Activated T-helper 1 cell treated with anti-CD3 and anti-CD28 coated beads, Interleukin-2, amount 50 U/mL, for 16 hours (primary cell): ENCODE measurements at places on chromosomes 6 and 20.

DNA sequence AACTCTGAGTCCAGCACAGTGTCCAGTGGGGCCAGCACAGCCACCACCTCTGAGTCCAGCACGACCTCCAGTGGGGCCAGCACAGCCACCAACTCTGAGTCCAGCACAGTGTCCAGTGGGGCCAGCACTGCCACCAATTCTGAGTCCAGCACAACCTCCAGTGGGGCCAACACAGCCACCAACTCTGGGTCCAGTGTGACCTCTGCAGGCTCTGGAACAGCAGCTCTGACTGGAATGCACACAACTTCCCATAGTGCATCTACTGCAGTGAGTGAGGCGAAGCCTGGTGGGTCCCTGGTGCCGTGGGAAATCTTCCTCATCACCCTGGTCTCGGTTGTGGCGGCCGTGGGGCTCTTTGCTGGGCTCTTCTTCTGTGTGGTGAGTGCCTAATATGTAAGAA, 3.8 kb downstream of the MUC21 start:
- no peak for DNase-seq

DNA sequence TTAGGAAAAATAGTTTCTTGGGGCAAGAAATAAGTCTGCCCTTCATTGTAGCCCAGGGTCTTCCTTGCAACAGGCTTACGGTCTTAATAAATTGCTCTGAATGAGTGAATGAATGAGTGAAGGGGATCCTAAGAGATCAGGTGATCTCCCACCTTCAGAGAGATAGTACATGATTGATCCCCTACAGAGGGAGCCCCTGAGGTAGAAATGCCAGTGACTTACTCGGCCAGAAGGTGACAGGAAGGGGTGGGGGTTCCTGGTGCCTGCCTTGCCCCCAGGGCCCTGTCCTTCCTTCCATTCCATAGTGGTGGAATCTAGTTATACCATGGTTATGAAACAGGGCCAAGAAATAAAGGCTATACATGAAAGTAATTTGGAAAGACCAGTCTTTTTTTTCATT, 215.3 kb upstream of the SSTR4 start:
- no peak for DNase-seq

- DNase-seq = no peak
Measured at GRCh38 chr6:133983099-133983939, 30.3 kb downstream of the TBPL1 start.

DNA sequence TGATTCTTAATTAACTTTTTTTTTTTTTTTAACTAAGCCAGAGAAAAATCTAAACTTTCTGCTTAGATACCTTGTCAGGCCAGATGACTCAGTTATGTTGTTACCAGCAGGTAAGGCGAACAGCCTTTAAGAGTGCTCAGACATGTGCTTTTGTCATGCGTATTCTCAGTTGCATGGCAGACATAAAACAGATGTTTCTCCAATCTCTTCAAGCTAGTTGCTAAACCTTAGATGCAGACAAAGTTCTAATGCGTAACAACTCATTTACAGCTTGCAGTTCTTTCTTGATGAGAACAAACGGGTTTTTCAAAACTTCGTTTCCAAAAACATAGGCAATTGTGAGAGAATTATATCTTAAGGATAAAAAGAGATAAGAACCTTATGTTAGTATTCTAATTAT, 49.6 kb upstream of the GFRAL start:
- no peak for DNase-seq

DNA sequence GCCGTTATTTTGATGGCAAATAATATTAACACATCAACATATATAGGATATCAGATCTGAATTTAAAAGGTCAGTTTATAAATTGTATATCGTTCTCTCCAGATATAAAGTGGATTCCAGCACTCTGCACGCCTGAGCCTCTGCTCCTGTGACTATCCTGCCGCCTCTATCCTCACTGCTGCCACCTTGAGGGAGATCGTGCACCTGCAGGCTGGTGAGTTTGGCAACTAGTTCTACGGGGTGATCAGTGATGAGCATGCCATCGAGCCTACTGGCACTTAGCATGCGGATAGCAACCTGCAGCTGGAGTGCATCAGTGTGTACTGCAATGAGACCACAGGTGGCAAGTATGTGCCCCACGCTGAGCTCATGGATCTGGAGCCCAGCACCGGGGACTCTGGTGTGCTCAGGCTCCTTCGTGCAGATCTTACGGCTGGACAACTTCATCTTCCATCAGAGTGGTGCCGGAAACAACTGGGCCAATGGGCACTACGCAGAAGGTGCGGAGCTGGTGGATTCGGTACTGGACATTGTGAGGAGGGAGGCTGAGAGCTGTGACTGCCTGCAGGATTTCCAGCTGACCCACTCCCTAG, 84.9 kb downstream of the FBXO5 start:
- peak; percentile 30 for DNase-seq

GRCh38 chr6:163802267-163802666, 387.7 kb downstream of the QKI start:
- DNase-seq = no peak

GRCh38 chr6:13762611-13763441, 51.2 kb upstream of the RANBP9 start:
- DNase-seq = no peak

GRCh38 chr6:46932526-46933319, 11.0 kb upstream of the ADGRF5 start:
- DNase-seq = no peak

GRCh38 chr6:99491171-99491570, 24.1 kb downstream of the USP45 start:
- no peak for DNase-seq

DNA sequence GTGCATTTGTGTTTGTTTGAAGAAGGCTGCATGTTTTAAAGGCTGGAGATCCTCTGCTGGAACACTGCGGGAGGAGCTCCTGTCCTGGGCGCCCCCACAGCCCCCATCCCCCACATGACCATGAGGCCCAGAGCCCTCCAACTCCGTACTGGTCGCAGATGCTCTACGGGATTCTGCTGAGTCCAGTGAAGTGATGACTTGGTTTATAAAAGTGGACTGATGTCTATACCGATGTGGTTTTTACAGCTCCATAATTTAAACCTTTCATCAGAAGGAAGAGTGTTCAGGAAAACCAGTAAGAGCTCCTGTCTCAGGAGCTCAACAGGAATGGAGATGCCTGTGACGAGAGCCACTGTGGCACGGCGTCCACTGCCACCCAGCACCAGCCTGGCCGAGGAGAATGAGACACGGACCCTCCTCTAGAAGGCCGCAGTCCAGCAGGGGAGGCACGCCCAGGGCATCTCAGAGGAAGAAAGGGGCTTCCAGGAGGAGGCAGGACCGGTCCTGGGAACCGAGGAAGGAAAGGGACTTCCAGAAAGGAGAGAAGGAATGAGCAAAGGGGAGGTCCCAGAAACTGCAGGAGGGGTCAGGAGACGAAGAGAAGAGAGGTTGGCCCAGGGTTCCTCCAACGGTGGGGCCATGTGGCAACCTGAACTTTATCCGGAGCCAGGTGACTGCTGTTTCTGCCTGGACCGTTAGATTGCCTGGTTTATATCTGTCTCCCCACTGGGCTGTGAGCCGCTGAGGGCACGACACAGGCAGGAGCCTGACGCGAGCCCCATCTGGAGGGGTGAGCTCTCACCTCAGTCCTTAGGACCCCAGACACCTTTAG, 26.9 kb downstream of the BFSP1 start:
- DNase-seq = no peak

DNA sequence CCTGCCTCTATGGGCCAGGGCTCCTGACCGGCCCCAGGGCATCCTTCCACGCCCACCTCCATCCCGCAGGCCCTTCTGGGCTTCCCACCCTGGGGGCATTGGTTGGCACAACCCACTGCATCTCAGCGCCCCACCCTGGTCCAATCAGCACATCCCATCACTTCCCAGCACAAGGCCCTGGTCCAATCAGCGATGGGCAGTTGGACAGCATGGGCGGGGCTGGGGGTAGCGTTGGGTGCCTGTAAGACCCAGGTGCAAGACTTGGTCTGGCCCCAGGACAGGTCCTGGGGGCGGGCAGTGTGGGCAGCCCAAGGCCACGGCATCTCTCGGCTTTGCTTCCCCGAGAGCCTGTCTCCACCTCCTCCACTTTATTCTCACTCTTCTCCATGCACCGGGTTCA, 298.5 kb downstream of the BMP7 start:
- no peak for DNase-seq

GRCh38 chr6:55980627-55981211, 105.3 kb upstream of the BMP5 start:
- DNase-seq = no peak

DNA sequence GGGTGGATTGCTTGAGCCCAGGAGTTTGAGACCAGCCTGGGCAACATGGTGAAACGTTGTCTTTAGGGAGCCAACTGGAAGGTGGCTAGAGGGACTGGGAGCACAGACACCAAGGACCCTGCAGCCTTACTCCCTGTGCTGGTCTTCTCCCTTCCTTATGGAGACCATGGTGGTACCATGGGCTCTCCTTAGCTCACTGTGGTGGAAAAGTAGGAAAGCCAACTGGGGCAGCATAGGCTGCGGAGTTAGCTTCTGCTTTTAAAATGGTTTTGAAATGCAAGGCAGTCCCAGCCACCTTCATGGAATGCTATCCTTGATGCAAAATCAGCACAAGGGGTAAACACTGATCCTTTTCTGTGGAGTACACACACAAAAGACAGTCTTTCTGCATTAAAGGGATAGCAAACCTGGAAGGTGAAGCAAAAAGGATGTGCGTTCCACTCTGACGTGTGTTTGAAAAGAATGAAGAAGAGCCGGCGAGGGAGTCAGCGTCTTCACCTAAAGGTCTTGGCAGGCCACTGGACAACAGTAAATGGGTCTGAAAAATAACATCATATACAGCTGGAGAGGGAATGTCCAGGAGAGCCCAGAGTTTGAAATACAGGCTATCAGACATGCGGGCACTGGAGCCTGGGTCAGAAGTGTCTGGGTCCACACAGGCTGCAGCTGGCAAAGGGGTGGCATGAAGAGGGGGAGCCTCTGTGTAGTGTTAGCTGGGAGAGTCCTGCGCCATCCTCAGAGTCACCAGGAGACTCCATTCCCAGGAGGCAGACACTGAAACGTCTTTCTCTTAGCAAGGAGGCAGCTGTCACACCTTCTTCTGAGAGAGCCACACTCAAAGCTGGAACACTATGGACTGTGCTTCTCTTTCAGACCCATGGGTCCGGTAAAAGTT, 58.5 kb downstream of the GPR6 start:
- DNase-seq = no peak

DNA sequence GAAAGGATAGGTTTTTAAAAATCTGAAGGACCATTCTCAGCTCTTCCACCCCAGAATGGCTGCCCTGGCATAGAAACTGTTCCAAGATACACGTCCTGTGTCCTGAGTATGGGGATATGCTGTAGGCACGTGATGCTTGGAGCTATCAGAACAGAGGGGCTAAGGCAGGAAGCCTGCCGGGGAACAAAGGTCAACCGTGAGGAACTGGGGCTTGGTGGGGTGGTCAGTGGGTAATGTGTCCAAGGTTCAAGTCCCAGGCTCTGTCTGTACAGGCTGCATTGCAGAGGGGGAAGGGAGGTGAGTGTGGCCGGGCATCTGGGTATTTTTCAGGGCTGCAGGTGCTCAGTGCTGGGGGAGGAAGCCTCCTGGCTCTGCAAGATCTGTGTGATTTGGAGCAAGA, 479.6 kb upstream of the CHD6 start:
- DNase-seq = no peak

DNA sequence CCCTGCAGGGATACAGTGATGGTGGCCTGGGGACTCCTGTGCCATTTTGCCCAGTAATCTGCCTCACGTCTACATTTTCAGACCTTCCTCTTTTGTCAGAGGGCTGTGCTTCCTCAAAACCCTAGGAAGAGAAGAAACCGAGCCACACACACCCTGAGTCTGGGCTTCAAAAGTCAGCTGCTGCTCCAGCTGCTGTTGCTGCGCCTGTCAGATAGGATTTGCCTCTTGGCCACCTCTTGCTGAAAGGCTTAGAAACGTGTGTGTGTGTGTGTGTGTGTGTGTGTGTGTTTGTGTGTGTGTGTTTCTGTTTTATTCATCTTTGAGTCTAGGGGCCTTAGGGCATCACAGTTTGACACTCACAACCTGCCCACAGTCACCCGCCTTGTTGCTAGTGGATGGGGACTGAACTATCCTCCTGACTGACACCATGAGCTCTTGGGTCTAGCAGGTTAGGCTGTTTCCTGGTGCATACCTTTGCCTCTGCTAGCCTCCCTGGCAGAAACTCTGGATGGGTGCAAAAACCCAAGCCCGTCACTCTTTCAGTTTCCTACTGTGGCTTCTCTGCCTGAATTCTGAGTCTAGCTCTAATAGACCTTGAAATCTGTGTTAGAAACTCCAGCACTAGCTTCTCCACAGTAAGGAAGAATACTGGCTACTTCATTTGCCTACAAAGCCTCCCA, 94.9 kb upstream of the CEP85L start:
- DNase-seq = no peak

DNA sequence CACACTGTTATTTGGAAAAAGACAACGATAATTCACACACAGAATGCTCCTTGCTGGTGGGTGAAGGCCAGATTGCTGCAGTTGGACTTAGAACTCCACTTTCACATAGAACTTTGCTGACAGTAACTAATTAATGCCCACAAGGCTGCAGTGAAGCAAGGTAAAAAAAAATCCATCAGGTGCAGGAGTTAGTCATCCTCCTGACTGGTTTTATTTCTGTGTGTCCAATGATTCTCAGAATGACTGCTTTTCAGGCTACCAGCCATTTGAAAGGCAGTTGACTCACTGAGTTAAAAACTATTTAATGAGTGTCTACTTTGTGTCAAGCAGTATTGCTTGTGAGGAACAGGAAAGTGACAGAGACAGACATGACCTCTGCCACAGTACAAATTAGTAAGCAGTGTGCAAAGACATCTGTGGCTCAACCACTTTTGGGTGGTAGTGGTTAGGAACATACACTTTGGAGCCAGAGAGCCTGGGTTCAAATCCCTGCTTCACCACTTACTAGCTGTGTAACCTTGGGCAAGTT, 41.9 kb downstream of the ELOVL5 start:
- no peak for DNase-seq

- DNase-seq = no peak
Measured at GRCh38 chr6:391559-392440, at the start of gene IRF4. IRF4 (plus strand) TSS chr6:391752; CDS start chr6:393153, 1,401 bp downstream.

- no peak for DNase-seq
Measured at GRCh38 chr20:50308166-50308512, 117.5 kb downstream of the CEBPB start.

- DNase-seq = no peak
Measured at GRCh38 chr6:126720304-126720703, 380.4 kb downstream of the CENPW start.

DNA sequence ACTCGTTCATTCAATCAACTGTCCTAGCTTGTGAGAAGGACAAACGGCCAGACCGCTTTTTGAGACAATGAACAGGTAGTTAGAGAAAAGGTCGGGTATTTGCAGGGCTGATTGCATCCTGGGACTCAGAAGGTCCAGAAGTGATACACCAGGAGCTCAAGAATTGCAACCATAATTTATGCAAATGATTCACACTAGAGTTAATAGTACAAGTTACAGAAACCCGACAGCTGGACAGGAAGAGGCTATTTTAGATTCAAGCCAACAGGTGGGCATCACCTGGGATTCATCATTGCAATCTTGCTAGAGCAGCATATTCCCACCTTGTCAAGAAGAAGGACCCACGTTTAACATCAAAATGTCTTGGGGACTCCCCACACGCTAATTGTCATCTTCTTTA, 83.5 kb downstream of the TNFAIP3 start:
- DNase-seq = no peak

- no peak for DNase-seq
Measured at GRCh38 chr6:56692523-56693245, 50.0 kb upstream of the DST start.
